HCEC 1CT (cell line): ENCODE measurements at places on chromosomes 13 and 19.

DNA sequence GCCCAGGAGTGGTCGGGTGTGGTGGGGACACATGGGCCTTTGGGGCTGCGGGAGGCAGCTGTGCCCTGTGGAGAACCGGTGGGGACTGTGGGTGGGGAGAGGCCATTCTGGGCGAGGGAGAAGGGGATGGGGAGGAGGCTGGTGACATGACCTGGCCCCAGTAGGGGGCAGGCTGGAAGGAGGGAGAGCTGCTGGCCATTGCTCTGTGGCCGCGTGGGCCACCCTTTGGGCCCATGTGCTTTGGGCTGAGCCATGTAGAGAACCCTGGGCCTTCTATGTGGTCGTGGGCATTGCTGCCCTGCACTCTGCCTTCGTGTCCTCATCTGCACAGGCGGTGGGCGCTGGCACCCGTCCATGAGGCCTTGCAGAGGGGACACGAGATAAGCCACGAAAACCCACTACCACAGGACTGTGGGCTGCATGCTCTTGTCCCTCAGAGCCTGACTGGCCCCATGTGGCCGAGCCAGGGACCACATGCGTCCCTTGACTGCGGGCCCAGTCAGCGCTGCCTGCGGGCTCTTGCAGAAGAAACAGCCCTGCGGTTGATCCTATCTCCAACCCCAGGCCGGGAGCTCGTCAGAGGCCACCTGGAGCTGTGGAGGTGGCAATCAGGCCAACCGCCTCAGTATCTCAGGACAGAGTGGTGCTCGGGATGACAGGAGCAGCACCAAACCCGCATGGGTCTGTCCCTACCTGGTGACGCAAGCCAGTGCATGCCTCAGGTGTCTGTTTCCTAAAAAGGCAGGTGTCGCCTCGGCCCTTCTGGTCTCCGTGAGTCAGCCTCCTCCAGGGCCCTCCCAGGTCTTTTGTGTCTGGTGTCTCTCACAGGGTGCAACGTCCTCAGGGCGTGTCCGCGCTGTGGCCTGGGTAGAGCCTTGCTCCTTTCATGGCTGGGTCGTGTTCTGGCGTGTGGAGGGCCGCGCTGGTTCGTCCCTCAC, 14.3 kb downstream of the FZR1 start:
- no peak for DNase-seq

GRCh38 chr19:20513189-20513904, 52.2 kb downstream of the ZNF737 start:
- no peak for DNase-seq

GRCh38 chr19:37572203-37572602, 22.4 kb downstream of the ZNF571 start:
- peak; percentile 21 for DNase-seq

- peak; percentile 82 for DNase-seq
Observed at GRCh38 chr13:23679220-23679619, 109.0 kb downstream of the TNFRSF19 start.

DNA sequence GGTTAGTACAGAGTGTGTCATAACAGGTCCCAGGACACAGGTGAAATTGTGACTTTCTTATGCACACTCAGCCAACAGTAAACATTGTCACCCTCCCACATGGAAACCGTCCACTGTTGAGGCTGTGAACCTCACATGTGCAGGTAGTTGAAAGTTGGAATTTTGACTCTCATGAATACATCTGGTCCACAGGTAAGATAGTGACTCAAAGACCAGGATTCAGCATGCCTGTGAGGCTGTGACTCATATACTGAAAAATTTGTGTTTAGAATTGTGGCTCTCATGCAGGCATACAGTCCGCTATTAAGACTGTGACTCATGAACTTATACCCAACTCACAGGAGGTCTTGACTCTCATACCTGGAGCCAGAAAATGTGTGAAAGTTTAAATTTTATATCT, 67.8 kb downstream of the ZNF728 start:
- no peak for DNase-seq
